ENCODE measurements at places on chromosomes 12 and 14.

DNA sequence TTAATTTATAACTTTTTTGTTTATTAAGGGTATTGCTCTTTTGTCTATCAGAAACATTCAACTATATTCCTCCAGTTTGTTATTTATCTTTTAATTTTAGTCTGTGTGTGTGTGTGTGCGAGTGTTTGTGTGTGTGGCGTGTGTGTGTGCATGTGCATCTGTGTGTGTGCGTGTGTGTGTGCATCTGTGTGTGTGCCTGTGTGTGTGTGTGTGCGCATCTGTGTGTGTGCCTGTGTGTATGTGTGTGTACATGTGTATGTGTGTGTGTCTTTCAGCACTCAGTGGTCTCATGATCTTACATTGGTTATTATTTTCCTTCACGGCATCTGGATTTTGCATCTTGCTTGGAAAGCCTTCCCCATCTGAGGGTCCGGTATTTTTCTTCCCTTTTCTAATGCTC lies 281.1 kb upstream of the RTL1 start:
- DNase-seq = no peak

DNA sequence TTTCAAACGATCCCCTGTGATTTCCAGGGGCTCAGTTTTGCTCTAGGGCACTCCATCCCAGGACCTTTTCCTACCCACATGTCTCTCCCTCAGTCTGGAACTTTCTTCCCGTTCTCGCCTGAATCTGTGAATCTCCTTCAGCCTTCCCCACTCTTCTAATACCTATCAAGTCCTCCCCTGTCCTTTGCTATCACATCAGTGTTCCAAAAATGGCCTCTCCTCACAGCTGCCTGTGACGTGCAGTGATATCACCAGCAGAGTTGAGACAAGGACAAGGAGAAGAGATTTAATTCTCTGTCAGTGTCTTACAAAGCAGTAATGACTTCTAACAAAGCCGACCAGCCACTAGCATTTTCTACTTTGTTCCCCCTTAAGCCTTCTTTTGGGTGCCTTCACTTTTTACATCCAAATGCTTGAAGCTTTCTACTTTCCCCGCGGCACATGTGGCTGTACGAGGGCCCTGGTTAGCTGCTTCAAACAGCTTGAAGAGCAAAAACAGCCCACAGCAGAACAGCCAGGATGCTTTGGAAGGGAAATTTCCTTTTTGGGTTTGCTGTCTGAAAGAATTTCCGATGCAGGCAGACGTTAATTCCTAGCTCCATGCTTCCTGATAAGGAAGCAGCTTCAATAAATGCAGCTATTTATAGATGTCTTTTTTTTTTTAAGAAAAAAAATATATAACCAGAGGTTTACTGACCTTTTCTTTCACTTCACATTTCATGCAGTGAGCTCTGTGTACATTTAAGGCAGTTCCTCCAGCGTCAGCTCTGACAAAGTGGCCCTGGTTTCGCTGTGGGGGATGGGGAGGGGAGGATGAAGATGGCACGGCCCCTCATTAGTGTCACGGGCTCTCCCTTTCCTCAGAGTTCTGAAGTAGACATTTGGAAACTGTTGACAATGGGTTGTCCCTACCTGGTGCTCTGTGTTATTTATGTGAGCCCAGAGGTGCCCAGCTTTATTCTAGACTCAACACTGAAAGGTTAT lies 109.3 kb downstream of the ETV6 start:
- DNase-seq = peak; percentile 28

DNA sequence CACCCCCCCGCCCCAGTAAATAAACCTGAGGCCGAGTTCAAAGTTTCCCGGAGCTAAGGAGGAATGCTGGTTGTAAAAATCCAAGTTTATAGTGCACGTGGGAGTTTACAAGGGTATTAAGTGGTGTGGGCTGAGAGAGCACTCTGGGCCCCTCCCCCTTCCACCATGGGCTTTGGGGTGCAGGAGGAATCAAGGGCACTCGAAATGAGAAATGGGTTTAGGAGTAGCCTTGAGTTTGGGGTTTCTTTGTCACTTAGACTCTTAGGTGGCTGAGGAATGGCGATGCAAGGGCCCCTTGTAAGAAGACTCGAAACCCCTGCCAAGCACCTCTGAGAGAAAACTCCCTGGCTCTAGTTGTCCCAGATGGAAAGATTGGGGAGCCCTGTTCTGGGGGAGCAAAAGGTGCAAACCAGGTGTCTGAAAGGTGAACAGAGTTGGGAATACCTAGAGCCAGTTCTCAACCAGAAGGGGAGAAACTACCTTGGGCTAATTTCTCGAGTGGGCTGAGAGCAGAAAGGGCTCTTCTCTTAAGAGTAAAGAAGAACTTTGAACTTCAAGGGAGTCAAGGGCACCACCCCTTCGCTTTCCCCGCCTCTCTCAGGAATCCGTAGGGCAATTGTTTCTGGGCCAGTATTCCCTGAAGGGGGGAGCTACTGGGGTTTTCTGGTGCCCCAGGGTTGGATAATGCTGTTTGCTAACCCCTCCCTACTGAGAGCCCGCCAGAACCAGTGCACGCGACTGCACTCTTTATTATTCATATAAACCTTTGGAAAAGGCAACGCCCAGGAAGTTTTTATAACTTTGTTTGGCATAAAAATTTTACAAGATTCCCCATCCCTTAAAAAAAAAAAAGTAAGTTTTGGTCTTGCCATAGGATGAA lies 4.0 kb upstream of the HOTAIR start:
- DNase-seq = no peak

- DNase-seq = no peak
These were observed 26.8 kb upstream of the KCNK13 start for GRCh38 chr14:90034835-90035525.

DNA sequence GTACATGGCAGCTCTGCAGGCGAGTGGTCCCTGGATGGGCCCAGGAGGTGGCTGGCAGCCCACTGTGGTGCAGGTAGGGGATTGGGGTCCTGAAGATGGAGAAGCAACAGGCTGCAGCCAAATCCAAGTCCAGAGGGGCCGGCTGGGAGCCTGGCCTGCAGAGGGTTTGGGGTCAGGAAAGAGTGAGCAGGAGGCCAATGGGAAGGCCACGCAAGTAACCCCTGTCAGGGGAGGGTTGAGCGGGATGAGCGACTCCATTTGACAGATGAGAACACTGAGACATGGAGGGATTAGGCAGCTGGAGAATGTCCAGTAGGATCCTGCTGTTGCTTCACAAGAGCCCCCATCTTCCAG lies 136.0 kb downstream of the BCL11B start:
- DNase-seq = no peak

DNA sequence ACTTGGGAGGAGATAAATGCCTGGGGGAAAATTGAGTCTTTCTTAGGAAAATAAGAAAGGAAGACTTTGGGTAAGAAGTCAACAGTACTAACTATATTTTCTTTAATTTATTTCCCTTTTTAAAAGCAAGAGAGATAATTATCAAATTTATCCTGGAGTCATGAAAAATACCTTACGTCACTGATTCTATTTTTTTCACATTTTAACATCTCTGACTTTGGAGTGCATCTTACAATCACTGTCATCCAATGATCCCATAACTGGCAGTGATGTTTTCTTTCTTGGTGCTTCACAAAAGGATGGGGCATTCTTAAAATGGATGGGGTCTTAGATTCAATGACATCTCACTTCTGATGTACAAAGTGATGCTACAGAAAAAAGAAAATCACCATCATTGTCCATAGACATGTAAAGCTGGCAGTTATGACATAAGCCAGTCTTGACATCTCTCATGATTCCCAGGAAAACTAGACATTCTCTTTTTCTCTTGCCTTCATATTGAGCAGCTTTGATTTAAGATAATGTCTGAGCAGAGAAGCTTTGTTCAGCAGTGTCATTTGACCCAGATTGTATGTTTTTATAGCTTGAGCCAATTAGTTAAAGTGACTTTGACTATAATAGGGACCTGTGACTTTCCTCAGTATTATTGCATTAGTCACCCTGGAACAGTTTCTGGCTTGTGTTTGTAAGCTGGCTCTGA lies 236.2 kb downstream of the EGLN3 start:
- DNase-seq = peak; percentile 7

DNA sequence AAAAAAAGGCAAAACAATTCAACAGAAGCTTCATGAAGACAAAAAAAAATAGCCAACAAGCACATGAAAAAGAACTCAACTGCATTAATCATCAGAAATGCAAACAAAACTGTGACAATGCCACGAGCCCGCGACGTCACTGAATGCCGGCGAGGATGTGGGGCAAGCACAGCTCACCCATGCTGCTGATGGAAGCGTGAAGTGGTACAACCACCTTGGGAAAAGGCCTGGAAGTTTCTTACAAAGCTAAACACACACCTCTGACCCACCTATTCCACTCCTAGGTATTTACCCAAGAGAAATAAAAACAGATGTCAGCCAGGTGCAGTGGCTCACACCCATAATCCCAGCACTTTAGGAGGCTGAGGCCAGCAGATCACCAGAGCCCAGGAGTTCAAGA lies 10.5 kb downstream of the BTBD6 start:
- no peak for DNase-seq

DNA sequence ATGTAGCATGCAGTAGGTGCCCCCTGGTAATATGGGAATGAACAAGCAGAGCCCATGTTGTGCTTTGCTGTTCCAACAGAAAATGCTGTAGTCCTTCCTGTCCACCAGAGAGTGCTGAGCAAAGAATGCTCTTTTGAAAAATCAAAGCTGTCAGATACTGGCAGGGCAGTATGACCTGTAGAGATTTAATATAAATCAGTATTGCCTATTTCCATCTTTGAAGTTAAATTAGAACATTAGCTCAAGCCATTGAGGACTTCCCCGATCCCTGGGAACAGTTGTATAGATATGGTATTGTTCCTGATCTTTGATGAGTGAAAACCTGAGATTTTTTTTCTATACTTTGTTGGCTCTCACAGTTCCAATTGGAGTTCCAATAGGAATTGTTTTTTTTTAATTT lies 13.0 kb downstream of the TTC8 start:
- DNase-seq = no peak

DNA sequence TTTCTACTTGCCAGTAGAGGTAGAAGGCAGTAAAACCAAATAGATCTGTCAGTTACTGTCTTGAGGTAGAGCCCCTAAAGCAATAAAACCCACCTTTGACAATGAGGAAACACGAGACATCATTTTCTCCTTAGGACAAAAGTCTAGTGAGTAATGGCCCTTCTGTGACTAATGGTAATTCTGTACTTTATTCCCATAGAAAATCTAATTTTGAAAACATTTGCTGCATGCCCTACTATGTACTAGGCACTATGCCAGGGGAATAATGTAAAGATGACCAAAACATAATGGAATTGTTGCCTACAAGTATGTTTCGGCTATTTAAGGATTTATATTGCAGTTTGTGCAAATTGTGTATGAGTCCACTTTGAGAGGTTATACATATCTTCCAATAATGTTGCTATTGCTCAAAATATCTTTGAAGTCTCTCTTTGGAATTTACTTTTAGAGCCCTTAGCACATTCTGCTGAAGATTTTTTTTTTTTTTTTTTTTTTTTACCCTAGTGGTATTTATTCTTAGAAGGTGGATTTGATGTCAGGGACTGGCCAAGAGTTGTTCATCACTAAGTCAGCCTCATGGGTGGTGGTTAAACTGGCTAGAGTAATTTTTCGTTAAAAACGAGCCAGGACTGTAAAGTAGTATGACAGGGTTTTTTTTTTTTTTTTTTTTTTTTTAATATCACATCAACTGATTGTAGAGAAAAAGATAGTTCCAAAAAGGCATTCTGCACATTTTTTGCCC lies 109.7 kb downstream of the CRADD start:
- DNase-seq = peak; percentile 62

GRCh38 chr14:104669697-104670096 lies 19.7 kb upstream of the INF2 start:
- DNase-seq = no peak

GRCh38 chr12:122866379-122866778 lies 29.5 kb downstream of the VPS37B start:
- DNase-seq = no peak

- DNase-seq = no peak
These were observed 4.6 kb downstream of the FOXN4 start for GRCh38 chr12:109304485-109304884.

- peak; percentile 79 for DNase-seq
These were observed 100.7 kb downstream of the C2CD5 start for GRCh38 chr12:22443379-22444316.

DNA sequence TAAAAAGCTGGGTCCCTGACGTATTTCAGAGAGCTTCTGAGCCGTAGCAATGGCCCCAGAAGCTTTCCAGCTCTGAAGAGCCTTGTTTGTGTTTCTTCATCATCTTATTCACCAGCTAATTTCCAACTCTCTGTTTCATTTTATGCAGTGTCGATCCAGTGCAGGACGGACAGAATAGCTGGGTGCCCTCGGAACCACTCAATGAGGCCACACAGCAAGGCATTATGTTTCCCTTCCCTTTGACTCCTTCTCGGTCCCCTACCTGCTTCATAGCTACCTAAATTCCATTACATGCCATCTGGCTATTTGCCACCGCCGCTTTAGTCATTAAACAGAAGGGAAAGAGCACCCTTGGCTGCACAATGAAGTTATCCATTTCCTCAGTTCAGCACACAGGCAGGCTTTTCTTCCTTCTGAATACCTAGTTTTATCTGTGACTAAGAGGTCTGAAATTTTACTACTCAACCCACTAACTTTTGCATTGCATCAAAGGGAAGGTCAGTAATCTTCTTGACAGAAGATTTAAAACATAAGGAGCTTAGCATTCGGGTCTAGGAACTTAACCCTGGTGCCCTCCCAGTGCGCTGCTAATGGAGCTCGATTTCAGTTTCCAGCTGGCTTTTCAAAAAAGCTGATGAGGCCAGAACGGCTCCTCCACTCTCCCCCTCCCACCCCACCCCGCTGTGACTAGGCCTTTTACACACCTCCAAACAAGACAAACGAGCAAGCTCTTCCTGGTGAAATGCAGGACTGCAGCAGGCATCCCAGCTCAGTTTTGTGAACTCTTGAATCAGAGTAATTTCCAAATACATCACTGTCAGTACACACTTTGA lies 176.8 kb downstream of the GXYLT1 start:
- peak; percentile 47 for DNase-seq

GRCh38 chr12:111597831-111598636 lies 1.1 kb downstream of the ATXN2 start:
- peak; percentile 43 for DNase-seq

- no peak for DNase-seq
These were observed 12.0 kb downstream of the GNG2 start for GRCh38 chr14:51872396-51872795.

GRCh38 chr12:116443821-116444589 lies 115.2 kb upstream of the MAP1LC3B2 start:
- DNase-seq = no peak

DNA sequence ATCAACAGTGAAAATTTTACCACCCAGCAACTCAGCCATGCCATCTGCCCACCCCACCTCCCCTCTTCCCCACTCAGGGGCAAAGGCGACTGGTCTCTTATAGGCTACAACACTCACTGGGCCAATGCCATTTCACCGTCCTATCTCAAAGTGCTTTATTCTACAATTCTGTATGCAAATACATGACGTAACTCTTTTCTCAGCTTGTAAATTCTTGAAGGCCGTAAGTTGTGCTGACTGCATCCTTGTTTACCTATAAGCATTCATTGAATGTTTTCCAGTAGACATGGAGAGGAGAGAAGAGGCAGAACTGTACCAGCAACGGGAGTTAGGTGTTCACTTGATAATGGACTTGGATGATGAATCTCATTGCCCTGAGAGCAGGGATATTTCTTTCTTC lies 15.6 kb downstream of the BCL2L14 start:
- DNase-seq = no peak
